ENCODE measurements at places on chromosomes 6 and 20. TPM values are rescaled to one million over a fixed set of nuclear protein-coding genes. Genes with fewer than 3 reads are reported as not detected.

KIAA1586 gene
- 13.5 TPM for total RNA-seq

DNA sequence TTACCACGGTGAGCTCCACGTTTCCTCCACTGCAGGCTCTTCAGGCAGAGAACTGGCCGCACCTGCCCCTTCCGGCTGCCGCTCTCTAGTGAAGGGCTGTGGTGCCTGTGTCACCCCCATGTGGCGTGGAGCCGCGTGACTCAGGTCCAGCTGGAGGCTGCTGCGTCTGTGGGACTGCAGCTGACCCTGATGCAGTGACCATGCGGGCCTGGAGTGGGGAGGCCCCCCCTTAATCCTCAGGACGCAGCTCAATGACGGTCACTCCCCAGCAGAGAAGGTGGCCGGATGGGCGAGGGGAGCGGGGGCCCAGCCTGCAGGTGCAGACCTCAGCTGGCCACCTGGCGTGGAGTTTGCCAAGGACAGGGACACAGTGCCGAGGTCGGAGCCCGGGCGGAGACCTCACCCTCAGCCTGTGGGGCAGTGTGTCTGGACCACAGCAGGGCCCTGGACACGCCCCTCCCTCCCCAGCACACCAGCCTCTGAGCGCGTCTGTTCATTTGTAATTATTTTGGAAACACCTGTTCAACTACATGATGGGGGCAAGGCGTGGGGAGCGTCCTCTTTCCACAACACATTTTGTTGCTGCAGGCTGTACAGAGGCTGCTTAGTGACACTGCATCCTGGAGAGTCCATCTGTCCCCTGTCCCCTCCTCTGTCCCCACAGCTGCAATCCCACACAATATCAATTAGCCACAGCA, 10.7 kb downstream of the BHLHE23 start:
- H3K36me3 ChIP-seq = no peaks in the 10 kb centered on the region
- no peak for DNase-seq
- H3K27ac ChIP-seq = no peak overlapping the region
- H3K4me1 ChIP-seq = no peaks in the 10 kb centered on the region
- no peaks in the 10 kb centered on the region for H3K27me3 ChIP-seq

- no peak for DNase-seq
- H3K27ac ChIP-seq = no peak overlapping the region
- peak overlapping the region; percentile 91 for H3K4me3 ChIP-seq
- peaks cover 37% of the 10 kb centered on the region for H3K4me1 ChIP-seq
These were observed 2.6 kb downstream of the MGME1 start for GRCh38 chr20:17971300-17972013.

DNA sequence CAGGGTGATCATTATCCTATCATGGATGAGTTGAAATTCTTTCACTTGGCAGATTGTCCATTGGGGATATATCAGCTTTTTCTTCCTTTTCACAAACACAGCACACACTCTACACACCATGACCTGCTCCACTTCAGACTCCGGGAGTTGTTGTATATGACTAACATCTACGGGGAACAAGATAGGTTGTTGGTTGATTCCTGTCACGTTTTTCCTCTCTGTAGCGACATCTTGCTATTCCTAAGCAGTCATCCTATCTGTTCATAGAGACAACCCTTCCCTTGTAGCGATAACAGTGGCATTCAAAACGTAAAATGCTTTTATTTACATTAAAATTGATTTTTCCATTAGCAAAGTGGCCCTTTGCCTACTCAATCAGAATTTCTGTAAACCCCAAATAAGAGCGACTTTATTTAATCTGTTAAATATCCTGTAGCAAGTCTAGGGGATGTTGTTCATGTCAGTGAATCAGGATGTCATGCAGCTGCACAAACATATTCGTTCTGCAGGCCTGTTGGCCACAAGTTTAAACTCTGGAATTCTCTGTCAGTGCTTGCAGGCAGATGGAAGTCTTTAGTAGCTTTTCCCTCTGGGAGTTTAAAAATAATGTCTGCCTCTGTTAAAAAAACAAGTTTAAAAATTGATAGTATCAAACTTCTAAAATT, 23.1 kb downstream of the PHACTR2 start:
- no peaks in the 10 kb centered on the region for H3K27me3 ChIP-seq
- no peaks in the 10 kb centered on the region for H3K4me1 ChIP-seq
- H3K27ac ChIP-seq = no peak overlapping the region
- no peak overlapping the region for H3K4me3 ChIP-seq

Measured in naive thymus-derived CD4-positive, alpha-beta T cell (primary cell).